Epithelial cell of esophagus (primary cell): ENCODE measurements at places on chromosomes 5 and 9.
A peak's percentile ranks its signal among the peaks of the same experiment; 100 is the strongest.

- no peak for DNase-seq
Measured at GRCh38 chr9:129637102-129637501, 4.8 kb downstream of the ASB6 start.

GRCh38 chr9:94178927-94179326 lies 80.2 kb upstream of the ZNF169 start:
- no peak for DNase-seq

DNA sequence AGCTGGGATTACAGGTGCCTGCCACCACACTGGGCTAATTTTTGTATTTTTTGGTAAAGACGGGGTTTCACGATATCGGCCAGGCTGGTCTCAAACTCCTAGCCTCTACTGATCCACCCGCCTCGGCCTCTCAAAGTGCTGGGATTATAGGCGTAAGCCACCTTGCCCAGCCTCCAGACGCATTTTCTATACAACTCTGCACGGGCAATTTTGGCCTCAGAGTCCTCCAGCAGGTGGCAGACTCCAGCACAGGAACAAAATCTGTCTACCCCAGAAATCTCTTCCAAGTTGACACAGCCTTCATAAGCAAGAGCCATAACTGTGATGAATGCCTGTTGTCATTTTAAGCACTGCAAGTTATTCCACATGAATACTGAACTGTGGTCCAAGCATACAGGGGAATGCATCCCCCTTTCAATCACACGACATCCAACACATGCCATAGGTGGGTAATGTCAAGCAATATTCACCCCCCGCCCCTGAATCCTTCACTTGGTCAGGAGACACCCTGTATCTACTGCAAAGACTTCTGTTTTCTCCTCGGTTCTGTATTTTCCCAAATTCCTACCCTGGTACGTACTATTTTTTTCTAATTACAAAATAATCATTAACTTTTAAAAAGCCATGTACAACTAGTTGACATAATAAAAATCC lies 50.8 kb downstream of the ALDH7A1 start:
- DNase-seq = peak; percentile 58

DNA sequence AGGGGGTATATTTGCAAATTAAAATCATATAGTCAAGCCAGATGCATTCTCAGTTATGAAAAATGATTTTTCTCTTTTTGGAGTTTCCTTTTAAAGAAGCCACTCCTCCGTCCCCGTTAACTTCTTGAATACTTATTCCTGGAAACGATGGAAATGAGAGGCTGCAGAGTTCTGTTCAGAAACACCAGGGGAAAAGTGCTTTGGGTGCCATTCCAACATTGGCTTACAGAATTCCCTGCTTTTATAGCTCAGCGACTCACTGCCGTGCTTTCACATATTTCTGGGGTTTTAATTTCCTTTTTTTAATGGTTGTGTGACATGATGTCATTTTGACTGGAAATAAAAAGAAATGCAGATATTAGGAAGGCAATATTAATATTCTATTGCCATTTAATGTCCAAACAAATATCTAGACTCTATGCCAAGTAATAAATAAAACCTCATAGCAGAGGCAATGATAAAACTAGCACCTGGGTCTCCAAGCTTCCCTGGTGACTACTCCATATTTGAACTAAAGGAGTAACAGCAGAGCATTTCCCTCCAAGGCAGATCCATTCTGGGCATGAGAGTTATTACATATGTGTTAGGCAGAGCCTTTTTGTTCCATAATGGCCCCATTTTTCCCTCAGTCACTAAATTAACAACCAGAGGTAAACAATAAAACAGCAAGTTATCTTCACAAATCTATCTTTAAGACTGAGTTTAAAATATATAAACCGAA lies 363.4 kb downstream of the EBF1 start:
- DNase-seq = no peak

DNA sequence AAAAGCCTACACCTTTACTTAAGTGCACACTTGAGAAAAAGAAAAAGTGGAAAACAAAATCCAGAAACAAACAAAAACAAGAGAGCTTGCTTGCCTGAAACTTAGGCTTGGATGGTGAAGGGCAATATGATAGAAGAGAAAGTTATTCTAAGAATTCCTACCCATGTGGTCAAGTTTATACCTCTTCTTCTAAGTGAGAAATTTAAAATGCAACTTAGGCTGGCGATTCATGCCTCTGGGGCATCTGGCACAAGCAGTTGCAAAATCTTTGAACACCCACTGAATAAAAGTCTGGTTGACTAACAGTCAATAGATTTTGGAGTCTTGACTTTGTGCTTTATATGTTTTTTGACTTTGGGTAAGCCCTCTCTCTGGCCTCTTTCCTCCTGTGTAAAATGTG lies 239.6 kb downstream of the KDM4C start:
- no peak for DNase-seq

GRCh38 chr5:124179819-124180218 lies 566.6 kb downstream of the ZNF608 start:
- DNase-seq = no peak

- no peak for DNase-seq
Measured at GRCh38 chr9:94175669-94176068, 83.4 kb upstream of the ZNF169 start.

DNA sequence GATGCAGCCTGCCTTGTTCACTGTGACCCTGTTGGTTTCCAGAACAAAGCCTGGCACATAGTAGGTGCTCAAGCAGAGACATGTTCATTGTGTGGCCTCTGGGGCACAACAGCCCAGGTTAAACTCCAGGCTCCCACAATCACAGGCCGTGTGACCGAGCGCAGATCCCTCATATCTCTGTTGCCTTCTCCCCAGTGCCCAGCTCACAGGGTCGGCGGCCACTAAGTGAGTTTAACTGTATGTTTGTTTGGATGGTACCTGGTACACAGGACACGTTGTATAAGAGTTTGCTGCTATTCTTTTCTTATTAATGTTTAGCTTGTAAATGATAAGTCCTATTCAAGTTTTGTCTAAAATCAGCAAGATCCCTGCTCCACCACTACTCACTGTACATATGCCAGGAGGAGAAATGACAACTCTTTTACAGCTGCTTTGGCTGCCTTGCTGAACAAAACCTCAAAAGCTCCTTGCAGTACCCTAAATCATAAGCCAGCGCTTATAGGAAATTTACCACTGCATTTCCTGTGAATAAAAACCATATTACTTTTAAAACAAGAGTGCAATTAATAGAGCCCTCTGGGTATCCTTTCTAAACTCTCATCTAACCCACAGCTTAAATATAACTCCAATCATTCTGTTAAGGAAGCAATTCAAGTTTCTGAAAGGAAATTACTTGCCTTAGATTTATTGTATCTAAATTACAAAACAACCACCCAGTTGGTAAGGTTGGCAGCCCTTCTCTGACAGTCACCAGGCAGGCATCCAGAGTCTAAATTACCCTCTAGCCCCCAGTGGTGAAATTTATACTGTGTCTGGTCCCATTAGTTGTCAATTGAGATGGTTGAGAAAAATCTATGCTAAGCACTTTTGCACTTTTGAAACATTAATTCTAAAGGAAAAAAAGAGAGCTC lies 379.4 kb downstream of the SEMA5A start:
- DNase-seq = no peak

GRCh38 chr5:150026682-150027172 lies 26.2 kb downstream of the HMGXB3 start:
- no peak for DNase-seq

GRCh38 chr5:55732585-55732984 lies 5.3 kb upstream of the DDX4 start:
- peak; percentile 34 for DNase-seq

DNA sequence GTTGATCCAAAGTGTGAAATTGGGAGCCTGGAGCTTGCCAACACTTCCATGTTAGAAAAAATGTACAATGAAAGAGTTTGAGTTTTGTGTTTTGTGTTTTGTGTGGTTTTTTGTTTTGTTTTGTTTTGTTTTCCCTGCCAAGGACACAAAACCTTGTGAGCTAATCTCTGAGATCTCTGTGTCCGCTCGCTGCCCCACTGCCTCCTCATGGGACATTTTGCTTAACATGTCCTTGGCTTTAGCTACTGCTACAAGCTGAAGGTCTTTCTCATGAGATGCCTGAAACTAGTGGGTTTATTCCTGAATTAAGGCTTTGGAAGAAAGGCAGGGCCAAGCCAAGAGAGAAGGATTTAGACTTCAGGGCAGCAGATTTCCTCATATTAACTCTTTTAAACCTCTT lies 7.3 kb upstream of the JAKMIP2 start:
- DNase-seq = no peak

GRCh38 chr9:2496169-2496568 lies 125.4 kb upstream of the VLDLR start:
- DNase-seq = no peak

GRCh38 chr5:53430618-53431252 lies 49.7 kb upstream of the FST start:
- DNase-seq = peak; percentile 76

- DNase-seq = no peak
Measured at GRCh38 chr5:97242341-97242740, 59.3 kb upstream of the RIOK2 start.

DNA sequence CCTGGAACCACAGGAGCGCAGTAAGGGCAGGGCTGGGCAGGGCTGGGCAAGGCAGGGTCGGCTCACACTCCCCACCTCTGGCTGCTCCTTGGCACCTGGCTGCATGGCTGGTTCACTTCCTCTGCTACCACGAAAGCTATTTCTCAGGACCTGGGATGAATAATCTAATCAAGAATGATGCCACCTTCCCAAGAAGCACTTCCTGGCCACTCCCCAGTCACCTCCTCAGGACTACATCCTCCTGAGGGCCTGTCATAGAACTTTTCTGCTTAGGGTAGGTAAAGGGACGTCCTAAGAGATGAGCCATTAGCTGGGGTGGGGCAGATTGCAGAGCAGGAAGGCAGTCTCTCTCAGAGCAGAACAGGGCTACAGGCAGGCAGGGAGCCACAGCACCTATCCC lies 288.2 kb upstream of the MAP3K1 start:
- peak; percentile 92 for DNase-seq

DNA sequence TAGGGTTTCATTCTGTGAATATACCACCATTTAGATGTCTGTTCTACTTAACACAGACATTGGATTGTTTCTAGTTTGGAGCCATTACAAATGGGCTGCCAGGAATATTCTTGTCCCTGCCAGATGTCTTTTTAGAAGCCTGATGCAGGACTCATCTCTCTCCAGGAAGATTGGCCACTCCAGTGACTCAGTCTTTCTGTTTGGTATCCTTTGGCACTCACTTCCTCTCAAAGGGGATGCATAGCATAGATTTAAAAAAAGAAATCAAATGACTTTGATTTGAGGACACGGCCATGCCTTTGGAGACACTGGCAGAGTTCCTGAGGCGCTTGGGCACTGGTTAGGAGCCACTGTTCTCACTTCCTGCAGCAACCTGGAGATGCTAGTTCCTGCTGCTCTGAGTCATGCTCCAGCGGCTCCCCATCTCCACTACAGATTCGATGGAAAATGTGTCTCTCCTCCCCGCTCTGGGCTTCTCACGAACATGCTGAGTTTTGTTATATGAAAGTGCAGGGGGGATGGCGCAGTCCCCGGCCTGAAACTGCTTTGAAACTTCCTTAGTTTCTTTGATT lies 3.5 kb upstream of the ZNF366 start:
- DNase-seq = peak; percentile 55

DNA sequence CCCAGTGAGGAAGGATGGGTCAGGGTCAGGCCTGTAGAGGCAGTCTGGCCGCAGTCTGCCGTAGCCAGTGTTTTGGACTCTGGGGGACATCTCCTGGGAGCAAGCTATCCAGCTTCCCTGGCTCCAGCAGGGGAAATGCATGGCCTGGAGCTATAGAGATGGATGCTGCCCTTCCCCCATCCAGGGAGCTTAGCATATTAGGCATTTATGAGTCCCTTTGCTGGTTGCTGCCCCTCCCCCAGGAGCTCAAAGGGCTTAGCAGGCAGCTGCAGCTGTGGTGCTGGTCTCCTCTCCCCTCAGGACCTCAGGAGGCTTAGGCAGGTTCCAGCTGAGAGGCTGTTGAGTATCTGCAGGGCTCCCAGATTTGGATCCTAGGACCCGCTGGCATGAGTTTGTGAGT lies 1158.7 kb downstream of the DTWD2 start:
- no peak for DNase-seq

DNA sequence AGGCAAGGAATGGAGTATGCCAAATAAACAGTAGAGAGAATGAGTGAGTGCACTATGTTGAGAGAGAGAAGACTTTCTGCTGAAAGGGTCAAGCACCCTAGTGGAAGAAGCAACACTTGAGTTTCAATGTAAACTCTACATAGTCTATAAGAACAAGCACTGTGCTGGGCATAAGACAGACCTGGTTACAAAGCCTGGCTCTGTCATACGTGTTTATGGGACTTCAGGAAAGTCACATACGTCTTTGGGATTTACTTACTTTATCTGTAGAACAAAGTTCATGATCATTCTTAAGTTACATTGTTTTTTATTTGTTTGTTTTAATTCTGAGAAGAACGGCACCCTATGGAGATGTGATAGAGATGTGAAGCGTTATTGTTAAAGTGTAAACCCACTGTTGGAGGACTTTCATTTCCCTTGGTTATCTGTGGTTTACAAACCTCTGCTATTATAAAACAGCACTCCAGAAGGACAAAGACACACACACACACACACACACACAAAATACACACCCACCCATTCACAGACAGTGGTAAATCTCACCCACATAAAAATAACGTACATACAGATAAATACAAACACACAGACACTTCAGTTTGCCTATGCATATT lies 70.7 kb upstream of the TRIM32 start:
- no peak for DNase-seq

DNA sequence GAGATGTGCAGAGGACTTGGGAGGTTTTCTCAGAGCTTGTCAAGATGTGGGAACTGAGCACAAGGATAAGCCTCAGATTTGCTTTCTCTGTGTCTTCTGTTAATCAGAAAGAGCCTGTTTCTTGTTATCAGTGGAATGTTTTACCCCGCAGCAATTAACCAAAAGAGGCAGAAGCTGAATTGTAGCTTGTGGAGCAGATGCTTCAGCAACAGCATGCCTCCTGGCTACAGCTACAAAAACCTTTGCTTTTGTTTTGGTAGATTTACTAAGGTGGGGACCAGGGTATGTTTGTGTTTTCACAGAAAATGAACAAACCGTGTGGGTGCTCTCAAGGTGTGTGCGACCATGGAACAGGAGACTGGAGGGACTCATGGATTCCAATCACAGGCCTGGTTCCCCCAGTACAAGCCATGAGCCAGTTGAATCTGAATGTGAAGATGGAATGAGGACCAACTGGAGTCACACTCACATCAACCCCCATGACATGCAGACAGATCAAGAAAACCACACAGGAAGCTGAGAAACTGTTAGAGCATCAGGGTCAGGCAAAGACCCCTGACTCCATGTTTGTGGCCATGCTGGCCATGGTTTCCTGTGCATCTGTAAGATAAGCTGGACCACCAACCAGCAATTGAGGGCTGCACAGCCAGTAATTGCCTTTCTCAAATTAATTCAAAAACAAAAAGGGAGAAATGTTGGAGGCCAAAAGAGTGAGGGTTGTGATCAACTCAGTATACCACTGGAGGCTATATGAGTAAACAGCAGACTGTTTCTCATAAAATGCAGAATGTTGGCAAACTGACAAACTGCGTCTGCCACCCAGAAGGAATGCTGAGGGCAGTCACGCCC lies 6.9 kb downstream of the UGT3A2 start:
- DNase-seq = peak; percentile 56

DNA sequence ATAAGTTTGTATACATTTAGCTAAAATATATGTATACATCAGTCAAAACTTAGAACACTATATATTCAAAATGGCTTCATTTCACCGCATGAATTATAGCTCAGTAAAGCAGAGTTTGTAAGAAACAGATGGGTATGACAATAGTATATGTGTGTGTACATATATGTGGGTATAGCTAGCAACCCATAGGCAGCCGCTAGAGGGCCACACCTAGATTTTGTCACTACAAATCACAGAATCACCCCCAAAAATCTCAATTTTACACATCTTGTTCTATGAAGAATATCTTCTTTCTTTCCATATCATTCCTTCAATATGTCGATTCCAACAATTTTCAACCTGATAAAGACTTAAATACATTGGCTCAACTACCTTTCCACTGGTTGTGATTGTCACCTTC lies 357.8 kb upstream of the CCNG1 start:
- DNase-seq = no peak
